GM06990 (cell line): ENCODE measurements at places on chromosomes 1 and 21.

DNA sequence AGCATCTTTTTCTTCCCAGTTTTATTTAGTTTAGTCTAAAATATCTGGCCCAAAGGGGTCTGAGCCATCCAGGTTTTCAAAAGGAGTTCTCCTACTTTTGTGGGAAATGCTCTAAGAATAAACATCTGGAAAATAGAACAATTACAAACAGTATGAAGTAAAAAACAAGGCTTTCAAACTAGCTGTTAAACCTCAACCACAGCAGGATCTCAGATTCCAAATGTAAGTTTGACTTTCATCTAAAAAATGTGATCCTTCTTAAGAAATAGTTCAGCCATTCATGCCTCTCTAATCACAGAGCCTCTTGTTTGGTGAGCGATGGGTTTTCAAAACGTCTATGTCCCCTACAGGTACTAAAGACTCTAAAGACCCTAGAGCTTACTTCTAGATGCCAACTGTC lies 413.5 kb downstream of the DUSP10 start:
- DNase-seq: no peak

DNA sequence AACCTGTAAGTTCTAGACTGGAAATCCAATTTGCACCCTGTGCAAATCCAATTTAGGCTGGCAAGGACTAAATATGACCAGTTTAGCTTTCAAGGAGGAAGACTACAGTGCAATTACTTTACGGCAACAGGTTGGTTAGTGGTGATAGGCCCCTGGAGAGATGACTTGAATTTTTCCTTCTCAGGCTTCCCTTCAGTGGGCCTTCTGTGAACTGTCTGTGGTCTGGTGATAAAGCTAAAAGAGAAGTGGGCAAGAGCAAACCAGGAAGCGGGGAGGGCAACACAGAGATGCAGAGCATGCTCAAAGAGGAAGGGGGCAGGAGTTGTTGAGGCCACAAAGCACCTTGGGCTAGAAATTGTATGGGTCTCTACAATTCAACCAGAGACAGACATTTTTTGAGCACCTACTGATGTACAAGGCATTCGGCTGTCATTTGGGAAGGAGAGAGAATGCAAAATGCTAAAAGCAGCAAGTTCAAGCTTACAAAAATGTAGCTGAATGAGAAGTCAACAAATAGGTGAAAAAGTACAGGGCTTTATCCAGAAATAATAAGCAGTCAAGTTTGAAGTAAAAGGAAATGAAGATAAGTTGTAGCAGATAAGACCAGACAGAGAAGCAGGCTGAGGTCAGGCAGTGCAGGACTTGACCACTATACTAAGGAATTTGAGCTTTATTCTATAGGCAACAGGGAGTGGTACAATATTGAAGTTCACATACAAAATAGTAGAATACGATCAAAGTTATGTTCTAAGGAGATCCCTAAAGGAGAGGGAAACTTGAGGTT lies 23.9 kb downstream of the INPP5B start:
- peak; percentile 66 for DNase-seq

GRCh38 chr1:209411491-209411929 lies 172.0 kb upstream of the CAMK1G start:
- DNase-seq: no peak

DNA sequence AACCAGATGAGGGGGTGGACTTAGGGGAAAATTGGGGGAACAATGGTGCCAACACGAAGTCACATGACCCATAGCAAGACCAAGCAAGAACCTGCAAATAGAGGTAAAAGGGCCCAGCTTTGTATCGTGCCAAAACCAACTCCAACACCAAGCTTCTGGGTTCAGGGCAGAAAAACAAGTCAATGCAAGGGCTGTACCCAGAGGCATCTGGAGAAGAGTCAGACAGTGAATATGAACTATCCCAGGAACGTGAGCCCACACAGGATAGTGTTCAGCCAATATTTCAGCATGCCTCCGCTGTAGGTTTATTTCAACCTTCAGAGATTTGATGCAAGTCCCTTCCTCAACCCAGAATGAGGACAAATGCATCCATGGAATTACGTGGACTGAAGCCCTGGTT lies 15.0 kb upstream of the ZMYM6 start:
- no peak for DNase-seq

DNA sequence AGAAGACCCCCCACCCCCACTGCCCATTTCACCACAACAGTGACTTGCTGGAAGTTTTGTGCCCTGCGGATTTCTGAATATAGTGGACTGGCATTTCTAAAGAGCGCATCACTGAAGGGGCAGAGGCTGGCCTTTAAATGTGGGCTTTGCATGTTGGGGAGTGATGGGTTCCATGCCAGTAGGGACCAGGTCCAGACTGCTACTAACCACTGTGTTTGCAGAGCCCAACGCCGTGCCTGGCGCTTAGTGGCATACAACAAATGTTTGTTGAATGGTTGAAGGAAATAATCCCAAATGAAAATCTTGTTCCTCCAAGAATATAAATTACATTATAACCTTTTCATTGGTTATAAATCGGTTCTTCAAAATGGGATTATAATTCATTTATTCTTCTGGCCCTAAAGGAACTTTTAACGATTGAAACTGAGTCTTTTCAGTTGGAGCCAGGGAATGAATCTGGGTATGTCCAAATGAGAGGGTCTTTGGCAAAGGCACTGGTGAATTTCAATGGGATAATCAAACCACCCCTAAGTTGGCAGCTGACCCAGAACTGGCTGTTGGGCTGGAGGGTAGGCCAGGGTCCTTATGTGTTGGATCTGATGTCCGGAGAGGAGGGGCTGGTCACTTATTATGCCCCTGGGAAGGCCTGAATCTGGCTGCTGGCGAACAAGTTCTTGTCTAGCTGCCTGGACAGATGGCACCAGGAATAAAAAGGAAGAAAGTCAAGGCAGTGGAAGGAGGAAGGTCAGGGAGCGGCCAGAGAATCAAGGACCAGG lies 13.8 kb upstream of the SDHB start:
- DNase-seq: no peak

DNA sequence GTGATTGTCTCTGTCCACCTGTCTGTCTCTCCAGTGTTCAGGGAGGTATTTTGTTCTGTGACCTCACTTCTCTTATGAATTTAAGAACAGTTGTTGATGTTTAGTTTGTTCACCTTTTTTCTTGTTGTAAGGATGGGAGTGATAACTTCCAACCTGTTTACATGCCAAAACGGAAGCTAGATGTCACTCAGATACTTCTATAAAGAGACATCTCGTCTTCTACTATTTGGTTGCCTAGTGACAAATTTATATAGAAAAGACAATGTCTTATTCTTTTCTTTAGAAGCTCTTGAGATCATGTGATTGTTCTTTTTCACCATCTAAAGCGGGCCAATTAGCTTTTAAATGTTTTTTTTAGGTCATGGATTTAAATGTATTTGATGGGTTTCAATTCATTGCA lies 33.8 kb downstream of the PRSS38 start:
- no peak for DNase-seq

- no peak for DNase-seq
Observed at GRCh38 chr1:205189131-205189530, 22.4 kb downstream of the DSTYK start.

GRCh38 chr1:41813755-41814745 lies 104.7 kb downstream of the HIVEP3 start:
- no peak for DNase-seq

GRCh38 chr1:68916221-68916902 lies 419.5 kb upstream of the DEPDC1 start:
- DNase-seq: no peak

DNA sequence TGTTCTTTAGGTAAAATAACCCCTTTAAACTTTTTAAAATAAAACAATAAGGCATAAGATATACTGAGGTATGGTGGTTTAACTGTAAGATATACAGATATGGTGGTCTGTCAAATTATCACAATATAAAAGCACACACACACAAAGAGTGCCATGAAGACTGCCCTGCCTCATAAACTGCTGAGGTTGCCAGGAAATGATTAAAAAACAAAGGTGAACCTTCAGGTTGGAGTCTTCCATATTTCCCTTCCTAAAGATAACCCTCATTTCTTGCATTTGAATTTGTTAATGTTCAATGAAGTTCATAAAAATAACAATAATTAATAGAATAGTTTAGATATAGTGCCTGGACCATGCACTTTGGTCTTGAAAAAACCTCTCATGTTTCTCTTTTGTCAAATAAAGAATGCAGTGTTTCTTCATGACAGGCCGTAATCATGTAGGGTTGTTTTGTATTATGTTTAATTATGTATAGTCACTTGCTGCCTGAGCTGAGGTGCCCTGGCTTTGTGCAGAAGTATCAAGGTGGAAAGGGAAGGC lies 123.6 kb upstream of the B3GALT2 start:
- DNase-seq: no peak

GRCh38 chr1:152933196-152933595 lies 13.8 kb upstream of the SPRR5 start:
- no peak for DNase-seq

- DNase-seq: no peak
Observed at GRCh38 chr21:16353764-16354163, 624.0 kb downstream of the USP25 start.

DNA sequence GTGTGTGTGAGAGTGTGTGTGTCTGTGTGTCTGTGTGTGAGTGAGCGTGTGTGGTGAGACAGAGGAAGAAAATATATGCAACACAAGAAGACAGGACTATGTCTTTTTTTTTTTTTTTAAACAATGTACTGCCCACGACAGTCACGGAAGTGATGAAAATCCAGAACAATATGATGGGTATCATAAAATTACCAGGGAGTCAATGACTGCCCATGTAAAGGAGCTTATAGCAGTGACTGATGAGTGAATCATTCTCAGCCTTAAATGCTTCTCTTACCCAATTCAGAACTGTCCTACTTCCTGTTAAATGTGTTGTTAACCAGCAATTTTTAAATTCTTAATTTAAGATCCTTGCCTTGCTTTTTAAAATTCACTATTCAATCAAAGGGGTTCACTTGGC lies 46.6 kb downstream of the RGS7 start:
- DNase-seq: no peak

- DNase-seq: no peak
Observed at GRCh38 chr21:44301961-44302406, 2.1 kb downstream of the PFKL start.
